ENCODE measurements at places on chromosomes 1 and 21.

GRCh38 chr1:231694465-231695077 lies 68.0 kb downstream of the DISC1 start:
- DNase-seq = no peak

- DNase-seq = no peak
Observed at GRCh38 chr1:29801561-29801973, 565.2 kb downstream of the PTPRU start.

DNA sequence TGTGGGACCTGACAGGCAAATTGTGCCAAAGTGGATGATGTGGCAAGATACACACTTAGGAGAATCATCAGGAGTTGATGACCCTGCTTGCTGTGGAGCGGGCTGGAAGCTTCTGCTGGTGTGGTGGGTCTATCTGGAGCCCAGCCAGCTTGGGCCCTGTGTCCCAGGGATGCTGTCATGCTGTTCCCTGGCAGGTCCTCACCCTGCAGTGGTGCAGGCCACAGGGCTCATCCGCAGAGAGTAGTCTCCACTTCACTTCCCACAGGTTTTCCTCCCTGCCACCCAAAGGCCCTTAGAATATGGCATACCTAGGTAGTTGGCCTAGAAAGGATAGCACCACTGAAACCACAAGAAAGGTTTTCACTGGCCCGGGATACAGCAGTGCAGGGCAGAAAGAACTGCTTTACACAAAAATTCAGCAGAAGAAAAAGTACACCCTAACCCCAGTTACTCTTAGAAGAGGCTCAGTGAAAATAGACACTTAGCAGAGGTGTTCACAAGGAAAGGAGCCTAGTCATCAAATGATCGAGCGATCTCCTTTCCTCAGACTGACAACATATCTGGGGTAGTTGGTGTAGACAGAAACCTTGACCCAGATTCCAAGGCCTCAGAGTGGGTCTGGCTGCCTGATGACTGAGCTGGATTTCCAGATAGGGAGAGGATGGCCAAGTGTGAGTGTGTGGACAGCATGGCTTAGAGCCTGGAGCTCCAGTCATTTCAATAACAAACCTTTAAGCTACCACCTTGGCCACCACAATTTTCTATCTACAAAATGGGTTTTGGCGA lies 1.3 kb upstream of the C1orf226 start:
- DNase-seq = no peak

- DNase-seq = no peak
Observed at GRCh38 chr1:36711480-36711879, 228.8 kb upstream of the CSF3R start.

- no peak for DNase-seq
Observed at GRCh38 chr1:180970333-180971079, 52.2 kb downstream of the STX6 start.
